ENCODE measurements at places on chromosomes 5 and 9.

GRCh38 chr5:67165526-67166459, 30.8 kb downstream of the CD180 start:
- DNase-seq: no peak

DNA sequence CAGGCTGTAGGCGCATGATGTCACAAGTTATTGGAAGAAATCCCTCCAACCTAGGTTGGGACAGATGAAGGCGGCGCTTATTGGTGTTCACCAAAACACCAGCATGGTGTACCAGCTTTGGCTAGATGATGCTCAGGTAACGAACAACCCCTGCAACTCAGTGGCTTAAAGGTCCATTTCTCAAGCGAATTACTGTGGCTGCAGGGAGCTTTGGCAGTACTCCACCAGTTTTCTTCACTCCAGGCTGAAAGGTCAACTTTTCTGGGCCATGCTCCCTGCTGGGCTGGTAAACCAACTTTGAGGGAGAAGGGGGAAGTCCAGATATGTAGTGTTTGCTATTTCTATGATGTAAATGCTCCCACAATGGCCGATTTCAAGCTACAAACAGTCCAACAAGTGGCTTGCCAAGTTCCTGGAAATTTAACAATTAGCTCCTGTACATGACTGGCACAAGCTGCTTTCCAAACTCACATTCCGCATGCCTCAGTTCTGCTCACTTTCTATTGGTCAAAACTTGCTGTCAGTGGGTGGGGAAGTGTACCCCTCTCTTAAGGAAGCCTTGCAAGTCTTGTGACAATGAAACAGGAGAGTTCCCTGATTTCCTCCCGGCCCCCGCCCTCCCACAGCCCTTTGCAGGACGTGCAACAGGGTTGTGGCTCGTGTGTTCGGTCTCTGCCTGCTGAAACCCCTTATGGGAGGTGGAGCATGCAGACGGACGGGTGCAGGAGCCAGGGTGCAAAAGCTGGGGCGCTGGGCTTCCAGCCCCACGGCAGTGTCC, 588 bp upstream of the ZBED3 start:
- no peak for DNase-seq

- DNase-seq: peak; percentile 2
These were observed 103.1 kb upstream of the ISL1 start for GRCh38 chr5:51279983-51280706.

DNA sequence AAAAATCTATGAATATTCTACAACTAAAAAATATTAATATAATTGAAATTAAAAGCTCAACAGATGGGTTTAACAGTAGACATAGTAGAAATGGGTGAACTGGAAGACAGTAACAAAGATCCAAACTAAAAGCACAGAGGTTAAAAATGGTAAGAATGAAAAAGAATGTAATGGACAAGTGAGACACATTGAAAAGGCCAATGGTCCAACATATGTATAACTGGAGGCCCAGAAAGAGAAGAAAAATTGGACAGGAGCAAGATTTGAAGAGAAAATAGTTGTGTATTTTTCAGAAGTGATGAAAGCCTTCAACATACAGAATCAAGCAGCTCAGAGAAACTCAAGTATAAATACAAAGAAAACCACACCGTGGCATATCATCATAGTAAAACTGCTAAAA, 58.6 kb downstream of the PCDHGC5 start:
- DNase-seq: no peak

GRCh38 chr5:172102913-172103626, 85.0 kb downstream of the STK10 start:
- no peak for DNase-seq

DNA sequence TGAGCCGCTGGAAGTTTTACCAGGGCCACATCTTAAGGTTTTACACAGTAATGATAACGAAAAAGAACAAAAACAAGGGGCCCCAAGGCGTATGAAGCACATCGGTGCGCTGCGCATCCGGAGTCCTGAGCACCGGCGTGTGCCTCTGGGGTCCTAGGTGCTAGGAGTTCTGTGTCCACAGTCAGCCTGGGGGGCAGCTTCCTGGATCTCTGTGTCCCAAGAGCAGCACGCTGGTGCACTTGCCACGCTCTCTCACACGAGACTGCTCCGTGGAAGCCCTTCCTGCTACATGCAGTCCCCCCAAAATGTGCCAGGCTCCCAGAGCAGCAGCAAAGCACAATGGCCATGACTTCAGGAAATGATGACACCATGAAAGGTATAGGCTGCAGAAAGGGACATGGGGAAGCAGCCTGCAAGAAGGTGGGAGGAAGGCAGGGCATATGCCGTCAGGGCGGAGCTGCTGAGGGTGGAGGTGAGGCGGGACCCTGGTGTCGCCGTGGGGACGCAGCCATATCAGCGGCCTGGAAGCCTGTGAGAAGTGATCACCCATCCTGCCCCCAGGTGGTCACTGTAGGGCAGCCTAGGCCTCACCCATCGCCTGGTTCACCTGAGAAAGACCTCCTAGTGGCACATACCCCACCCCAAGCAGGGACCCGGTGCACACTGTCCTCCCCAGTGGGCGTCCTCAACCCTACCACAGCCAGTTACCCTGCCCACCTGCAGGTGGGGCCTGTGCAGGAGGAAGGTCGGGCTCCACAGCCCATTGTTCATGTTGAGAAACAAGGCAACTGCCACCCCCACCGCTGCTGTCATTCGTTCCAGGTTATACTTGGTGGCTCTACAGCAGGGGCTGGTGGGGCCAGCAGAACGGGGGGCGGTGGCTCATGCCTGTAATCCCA, 23.6 kb upstream of the SLC6A3 start:
- no peak for DNase-seq

DNA sequence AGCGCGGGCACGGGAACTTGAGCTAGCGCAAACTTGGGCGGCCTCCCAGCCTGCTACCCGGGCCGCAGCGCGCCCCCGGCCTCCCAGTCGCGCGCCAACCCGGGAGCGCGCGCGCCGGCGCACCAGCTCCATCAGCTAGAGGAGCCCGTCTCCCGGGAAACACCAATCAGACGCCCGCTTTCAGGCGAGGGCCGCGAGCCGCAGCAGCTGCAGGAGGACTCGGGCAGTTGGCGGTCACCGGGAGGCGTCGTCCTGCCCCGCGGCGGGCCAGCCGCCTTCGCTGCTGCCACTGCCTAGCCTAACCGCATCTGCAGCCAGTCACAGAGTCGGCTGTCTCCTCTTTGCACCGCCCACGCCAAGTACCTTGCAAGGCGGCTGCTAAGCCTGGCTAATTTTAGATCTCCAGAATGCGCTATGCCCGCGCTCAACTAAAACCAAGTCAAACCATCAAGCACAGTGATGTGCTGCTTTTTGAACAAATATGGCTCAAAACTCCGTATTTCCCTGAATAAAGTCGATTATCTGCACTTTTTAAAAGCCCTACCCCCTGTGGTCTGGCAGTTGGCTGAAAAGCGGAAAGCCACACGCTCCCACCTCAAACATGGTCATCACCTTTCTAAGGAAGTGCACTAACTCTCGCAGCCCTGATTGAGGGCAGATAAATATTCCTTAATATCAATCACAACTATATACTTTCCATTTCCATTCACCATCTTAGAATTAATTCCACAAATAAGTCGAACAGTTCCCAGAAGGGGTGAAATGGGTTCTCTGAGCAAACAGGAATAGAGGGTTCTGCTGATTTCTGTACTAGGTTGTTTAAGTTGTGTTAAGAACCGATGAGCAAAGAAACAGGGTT, 221.8 kb downstream of the MEF2C start:
- DNase-seq: no peak

DNA sequence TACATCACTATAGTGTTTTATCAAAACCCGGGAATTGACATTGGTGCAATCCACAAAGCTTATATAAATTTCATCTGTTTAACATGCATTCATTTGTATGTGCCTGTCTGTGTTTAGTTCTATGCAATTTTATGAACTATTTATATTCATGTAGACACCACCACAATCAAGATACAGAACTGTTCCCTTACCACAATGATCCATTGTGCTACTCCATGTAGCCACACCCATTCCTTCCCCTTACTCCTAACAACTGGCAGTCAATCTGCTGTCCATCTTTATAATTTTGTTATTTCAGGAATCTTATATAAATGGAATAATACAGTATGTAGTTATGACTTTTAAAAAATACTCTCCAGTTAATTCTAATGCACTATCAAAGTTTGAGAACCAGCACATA, 389.5 kb downstream of the HTR1A start:
- no peak for DNase-seq

DNA sequence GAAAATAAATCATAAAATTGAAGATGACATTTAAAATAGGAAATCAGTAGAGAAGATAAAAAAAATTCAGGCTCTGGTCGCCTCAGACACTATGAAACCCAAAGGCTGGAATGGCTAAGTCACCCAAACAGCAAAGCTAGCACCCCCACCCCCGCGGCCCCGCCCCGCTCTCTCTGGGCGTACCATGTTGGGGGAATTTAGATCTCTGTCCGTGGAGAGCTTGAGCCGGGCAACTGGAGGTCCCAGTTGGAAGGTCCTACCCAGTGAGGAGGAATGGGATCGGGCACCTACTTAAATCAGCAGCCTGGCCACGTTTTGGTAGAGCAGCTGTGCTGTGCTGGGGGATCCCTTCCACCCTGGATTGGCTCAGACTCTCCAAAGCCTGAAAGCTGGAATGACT, 150.6 kb upstream of the ANKRD55 start:
- no peak for DNase-seq

DNA sequence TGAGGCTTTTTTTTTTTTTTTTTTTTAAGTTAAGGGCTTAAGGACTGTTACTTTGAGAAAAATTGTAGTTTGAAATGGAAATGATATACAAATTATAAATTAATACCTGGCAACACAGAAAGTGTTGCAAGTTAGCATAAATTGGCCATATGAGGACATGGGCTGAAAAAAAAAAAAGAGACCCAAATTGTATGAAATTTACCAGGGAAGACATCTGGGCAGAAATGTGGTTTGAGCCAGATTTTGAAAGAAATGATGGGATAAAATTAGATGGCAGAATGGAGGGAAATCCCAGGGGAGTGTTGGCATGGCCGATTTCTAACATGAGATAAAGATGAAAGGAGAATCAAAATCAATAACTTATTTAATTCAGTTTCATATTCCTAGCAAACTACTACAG, 472.1 kb downstream of the CTNND2 start:
- DNase-seq: no peak

DNA sequence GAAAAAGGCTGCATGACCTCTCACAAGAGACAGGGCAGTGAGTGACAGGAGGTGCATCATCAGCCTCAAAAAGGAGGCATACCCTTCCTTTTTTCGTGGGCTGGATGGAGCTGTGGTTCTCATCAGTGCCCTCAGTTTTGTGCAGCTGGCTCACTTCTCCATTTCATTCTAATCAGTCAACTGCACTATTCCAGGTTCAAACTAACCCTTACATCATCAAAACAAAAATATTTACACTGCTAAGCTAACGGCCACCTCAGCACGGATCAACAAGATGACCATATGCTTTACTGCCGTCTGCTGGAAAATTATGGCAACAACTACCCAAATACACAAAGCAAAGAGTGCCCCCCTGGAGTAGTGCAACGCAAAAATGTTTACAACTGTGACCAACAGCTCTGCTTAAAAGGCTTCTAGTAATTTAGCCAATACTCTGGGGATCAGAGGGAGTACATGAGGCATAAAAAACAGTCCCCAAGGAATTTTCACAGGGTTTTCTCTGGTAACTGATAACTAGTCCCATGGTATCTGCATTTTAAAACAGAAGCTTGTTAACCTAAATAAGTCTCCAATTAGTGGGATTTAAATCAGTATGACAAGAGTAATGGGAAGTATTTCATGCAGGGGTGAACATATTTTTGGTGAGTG, 10.8 kb downstream of the KCNV2 start:
- DNase-seq: peak; percentile 12

- no peak for DNase-seq
These were observed 16.7 kb downstream of the IFNB1 start for GRCh38 chr9:21060919-21061561.

DNA sequence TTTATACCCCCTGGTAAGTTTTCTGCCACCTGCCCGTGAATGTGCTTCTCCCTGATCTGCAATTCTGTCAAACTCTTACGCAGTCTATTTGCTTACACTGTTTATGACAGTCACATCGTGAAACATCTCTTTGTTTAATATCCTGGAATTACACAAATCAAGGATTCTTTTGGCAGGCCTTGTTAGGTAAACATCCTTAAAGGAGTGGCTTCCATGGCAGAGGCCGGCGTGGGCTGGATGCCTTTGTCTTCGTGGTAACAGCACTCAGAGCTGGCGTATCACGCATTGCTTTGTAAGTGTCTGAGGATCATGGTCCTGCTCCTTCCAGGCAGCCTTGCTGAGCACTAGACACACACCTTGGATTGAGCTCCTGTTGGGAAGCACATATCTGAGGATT, 145.7 kb downstream of the IRX1 start:
- no peak for DNase-seq

DNA sequence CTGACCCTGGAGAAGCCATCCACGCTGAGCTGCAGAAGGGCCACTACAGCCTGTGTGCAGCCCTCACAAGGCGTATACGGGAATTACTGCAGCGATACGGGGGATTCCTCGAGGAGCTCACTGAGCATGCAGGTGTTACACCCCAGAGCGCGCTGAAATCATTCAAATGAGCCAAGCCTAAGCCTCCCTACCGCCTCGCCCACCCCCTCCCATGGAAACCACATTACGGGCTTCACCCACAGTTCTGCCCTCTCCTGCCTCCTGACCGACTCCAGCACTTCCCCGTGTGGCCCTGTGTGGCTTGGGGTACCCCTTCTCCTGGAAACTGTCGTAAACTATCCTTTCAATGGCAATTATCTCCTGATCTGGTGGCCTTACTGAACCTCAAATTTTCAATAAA, 13.3 kb downstream of the SURF6 start:
- no peak for DNase-seq

GRCh38 chr5:52825826-52826225, 38.1 kb downstream of the ITGA1 start:
- no peak for DNase-seq

DNA sequence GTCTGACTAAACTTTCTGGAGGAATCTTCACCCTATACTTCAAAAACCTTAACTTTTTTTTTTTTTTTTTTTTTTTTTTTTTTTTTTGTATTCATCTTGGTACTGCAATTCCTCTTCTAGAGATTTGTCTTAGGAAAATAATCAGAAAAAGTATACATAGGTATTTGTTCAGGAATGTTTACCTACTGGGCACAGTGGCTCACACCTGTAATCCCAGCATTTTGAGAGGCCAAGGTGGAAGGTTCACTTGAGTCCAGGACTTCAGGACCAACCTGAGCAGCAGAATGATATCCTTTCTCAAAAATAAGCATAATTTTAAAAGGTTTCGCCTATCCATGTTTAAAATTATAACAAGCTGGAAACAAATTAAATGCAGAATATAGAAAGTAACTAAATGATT, 33.3 kb upstream of the NREP start:
- no peak for DNase-seq

DNA sequence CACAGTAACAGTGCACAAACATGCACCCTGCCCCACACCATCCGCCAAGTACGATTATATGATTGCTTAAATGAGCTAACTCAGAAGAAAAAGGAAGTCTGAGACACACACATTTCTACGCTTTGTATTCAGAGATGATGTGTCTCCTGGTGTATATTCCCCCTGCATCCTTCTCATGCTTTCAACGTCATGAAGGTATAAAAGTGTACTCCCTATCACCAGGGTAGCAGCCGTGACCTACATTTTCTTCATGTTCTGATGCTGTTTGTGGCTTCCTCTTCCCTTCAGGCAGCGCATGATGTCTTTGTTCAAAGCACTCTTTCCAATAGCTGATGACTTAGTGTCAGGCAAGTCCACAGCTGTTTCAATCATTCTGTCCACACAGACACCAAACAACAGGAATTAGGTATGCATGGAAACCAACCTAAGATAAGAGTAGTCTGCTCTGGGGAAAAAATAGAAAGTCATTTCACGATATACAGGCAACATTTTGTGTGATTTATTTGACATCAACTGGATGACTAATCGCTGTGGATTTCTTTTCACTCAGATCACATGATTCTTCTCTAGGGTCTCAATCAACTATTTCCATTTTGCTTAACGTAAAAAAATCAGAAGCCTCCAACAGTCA, 269.4 kb upstream of the PTGER4 start:
- DNase-seq: no peak

All from NCI-H1092 (cell line).